ENCODE measurements at places on chromosomes 1 and 21.
A peak's percentile ranks its signal among the peaks of the same experiment; 100 is the strongest.

DNA sequence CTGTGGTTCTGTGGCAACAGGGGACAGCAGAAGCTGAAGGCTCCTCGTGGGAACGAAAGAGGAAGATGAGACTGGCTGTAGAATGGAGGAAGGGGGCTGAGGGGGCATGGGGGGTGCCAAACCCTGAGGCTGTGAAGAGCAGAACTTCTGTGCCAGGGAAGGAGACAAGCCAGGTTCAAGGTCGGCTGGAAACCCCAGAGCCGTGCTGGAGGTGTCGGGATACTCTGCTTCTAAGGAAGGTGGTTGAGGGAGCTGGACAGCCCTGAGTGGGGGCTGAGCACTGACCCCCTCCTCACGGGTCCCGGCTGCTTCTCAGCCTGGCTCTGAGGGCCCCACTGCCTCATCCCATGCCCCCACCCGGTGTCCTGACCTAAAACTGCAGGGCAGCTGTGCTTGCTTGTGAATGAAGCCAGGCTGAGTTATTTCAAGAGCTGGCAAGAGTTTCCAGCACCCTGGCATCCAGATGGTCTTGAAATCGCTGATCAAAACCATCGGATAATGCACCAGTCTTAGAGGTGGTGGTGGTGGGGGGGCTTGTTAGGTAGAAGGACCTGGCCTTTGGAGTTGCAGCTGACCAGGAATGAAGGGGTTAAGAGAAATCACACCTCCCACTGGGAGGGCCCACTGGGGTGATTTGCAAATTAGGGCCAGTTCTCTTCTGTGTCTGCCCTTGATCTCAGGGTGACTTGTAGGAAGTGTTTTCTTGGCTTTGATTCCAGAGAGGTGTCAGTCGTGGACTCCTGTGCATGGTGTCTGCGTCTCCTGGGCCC lies 218.9 kb upstream of the C1orf174 start:
- DNase-seq, result no peak

GRCh38 chr1:119535381-119535780 lies 28.4 kb downstream of the HSD3B1 start:
- DNase-seq, result no peak

GRCh38 chr1:147924813-147925212 lies 3.4 kb upstream of the GPR89B start:
- DNase-seq, result no peak

- DNase-seq, result no peak
Measured at GRCh38 chr1:18414321-18414720, 66.4 kb upstream of the KLHDC7A start.

DNA sequence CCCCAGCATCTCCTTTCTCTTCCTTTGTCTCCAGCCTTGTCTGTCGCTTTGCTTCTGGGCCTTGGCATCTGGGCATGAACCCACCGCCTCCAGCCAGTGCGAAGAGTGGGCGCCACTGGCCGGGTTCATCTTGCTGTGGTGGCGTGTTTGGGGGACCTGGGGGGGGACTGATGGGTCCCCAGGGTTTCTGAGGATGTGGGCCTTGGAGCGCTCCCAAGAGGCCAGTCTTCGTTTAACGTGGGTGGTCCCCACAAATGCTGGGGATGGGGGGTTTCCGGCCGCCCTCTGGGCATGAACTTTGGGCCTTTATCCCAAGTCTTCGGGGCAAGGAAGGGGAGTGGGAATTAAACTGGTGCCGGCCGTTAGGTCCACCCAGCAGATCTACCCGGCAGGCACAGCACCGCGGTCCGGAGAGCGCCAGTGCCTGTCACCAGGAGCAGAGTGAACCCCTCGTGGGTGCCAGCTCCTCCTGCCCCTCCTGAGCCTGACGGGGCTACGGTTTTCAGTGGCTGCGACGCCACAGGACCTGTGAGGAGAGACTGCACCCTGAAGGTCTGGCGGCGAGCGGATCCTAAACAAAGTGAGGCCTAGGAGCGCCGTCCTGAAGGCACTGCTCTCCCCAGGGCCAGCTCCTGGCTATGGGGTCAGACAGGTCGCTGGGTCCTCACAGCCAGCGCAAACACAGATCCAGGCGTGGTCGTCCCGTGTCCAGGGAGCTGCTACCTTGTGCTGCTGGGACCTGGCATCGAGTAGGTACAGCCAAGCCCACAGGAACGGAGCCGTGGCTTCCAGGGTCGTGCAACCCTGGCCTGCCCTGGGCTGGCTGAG lies 12.1 kb upstream of the C1orf174 start:
- DNase-seq, result no peak

DNA sequence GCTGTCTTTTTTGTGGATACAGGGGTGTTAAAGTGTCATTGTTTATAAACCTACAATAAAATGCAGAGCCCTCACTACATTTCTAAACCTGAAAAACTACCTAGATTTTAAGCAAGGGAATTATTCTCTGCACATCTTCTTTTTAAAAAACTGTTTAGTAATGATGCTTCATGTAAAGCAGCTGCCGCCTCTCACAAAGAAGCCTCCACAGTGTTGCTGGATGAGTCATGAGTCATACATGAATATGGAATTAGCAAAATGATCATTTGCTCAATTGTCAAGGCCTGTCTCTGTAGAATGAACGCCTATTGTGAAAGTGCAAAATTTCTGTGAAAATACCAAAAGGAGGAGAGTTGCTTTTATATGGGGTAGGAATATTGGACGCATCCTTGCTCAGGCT lies 259.5 kb upstream of the CHRM3 start:
- no peak for DNase-seq

DNA sequence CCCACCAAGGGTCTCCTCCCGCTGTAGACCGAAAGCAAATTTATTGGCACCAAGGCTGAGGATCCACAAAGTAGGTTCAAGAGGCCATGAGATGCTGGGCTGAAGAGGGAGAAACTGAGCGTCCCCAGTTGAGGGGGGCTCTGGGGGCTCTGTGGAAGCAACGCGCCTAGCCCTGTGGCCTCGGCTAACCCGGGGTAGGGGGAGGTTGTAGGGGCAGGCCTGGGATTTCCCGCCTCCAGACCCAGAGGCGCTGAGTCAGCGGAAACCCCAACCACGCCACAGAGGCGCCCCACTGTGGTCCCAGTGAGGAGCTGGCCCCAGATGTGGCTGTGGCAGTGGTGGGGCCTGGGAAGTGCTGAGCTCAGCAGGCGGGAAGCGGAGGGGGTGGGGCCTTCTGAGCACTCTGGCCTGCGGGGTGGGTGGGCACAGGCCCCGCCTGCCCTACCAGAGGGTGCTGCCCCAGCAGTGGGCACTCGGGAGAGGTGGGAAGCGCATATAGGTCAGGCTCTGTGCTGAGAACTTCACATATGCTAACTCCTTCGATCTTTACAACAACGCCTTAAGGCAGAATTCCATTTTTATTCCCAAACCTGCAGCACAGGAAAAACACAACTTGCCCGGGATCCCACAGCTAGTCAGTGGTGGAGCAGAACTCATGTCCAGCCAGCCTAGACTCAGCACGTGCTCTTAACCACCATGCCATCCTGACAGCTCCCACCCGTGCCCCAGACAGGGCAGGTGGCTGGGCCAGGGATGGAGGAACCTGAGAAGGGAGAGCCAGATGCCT lies 1.5 kb upstream of the COL16A1 start:
- peak; percentile 40 for DNase-seq

DNA sequence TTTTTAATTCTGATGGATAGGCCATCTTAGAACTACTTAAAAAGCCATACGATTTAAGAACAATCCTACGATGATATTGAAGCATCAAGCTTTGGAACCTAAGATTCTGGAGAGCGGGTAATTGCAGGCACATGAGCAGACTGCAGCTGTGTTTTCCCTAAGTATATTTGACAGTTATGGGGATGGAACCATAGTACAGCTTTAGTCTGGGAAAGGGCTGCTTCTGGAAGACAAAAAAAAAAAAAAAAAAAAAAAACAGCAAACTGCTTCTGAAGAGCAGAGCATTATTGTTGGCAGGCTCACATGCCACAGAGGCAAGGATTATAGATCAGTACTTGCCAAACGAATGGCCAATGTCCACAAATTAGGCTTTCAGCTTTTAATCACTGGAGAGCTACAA lies 1618.7 kb downstream of the AMY1C start:
- DNase-seq, result no peak

DNA sequence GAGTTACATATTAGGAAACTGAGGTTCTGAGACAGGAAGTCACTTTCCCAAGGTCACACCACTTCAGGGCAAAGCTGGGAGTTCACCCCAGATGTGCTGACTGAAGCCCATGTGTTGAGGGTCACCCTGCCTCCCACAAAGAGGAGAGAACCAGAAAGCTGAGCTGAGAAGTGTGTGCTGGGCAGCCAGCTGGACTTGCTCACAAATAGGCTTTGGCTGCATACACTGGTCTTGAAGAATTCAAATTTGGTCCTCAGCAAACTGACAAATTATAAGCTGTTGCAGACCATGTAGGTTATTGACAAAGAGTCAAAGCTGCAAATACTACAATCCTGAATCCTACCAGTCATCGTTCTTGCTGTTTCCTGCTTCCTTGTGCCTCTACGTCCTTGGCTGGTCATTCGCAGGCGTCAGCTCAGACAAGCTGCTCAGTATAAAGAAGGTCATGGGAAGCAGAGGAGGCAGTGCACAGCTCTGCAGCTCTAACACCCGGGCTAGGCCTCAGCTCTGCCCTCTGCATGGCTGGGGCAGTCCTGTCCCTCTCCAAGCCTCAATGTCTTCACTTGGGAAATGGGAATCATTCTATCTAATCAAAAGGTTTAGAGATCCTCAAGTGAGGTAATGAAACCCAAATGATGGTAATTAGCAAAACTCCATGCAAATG lies 40.0 kb downstream of the CDCP2 start:
- no peak for DNase-seq

GRCh38 chr1:78359666-78360065 lies 131.1 kb upstream of the PTGFR start:
- DNase-seq, result no peak

DNA sequence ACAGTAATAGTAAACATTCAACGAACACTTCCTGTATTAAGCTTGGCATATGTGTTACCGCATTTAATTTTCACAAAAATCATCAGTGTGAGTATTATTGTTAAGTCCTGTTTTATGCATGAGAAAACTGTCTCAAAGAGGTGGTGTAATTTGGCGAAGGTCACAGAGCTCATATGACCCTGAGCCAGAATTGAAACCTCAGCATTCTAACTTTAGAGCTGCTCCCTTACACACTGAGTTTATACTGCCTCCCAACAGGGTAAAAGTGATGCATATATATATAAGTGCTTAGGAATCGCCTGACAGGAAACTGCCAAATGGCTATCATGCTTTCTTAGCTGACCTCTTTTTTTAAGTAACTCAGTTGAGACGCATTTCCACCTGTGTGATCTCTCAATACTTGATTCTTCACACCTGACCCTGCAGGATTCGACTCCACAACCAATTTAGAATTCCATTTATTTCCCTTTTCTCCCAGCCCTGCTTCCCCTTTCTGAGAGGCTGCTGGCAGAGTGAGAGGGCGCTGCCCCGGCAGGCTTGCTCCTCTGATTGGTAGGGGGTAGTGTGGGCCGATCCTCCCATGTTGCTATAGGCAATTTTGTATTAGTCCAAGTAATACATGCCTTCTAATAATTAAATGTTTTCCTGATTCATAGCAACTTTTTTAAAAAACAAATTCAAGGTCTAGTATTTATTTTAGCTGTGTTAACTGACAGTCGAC lies 40.5 kb downstream of the ZBTB40 start:
- DNase-seq, result peak; percentile 5

GRCh38 chr21:43872531-43873197 lies 7.6 kb downstream of the AGPAT3 start:
- peak; percentile 65 for DNase-seq

DNA sequence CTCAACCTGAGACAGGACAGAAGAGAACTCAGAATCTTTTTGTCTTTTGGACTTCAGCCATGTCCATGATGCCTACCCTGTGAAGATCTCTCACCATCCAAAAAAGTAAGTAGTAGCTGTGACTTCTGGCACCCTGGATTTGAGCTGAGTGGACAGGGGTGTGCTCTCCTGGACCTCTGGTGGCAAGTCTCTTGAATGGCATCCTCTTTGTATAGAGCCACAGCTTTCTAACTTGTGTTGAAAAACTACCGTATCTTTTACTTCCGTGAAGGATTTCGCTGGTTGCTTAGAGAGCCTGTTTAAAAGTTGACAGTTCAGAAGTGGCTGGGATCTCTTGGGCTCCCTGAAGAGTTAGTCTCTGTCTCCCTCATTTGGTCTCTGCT lies 1.8 kb downstream of the MFN2 start:
- DNase-seq, result no peak

DNA sequence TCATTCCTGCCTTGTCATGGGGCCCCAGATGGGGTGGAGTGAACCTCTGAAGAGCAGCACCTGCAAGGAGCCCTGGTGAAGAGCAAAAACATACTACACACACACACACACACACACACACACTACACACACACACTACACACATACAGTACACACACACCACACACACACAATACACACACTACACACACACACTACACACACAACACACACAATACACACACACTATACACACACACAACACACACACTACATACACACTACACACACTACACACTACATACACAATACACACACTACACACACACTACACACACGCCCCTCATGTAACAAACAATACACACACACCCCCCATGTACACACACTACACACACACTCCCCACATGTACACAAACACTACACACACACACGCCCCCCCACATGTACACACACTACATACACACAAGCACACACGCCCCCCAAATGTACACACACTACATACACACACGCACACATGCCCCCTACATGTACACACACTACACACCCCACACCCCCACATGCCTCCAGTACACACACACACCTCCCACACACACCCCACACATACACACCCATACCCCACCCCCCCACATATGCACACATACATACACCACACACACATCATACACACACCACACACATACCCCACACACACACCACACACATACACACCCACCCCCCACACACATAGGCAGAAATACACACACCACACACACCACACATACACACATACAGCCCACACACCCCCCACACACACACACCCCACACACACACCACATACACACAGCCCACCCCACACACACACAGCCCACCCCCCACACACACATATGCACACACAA lies 9.3 kb downstream of the SLC2A5 start:
- no peak for DNase-seq

DNA sequence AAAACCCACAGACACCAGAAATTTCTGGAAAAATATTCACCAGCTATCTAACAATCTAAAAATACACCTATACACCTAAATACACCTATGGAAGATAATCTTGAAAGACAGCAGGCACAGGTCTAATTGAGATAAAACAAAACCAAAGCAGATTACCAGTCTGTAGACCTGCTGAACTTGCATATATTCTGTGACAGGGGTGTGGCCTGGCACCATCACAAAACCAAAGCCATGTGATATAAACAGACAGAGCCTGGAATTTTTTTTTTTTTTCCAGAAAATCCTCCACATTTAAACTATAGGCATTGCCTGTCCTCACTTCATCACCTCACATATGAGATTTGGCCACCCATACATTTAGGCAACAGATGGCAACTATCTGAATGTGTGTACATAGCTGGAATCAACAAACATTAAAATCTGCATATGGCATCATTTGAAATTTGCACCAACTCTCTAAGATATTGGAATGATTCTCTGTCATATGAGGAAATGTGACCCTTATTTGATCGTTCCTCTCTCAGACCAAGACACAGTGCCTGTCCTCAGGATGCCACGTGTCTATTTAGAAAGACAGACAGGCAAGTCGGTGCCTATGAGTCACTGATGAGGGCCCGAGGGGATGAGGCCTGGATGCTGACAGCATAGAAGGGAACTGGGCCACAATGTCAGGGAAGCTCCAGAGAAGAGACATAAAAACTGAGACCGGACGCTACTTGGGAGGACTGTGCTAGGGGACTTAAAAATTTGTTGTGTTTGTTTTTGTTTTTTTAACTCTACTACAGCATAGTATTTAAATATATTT lies 32.6 kb downstream of the NMNAT2 start:
- DNase-seq, result no peak
